Effector CD4-positive, alpha-beta T cell (primary cell): ENCODE measurements at places on chromosomes 2 and 18.

DNA sequence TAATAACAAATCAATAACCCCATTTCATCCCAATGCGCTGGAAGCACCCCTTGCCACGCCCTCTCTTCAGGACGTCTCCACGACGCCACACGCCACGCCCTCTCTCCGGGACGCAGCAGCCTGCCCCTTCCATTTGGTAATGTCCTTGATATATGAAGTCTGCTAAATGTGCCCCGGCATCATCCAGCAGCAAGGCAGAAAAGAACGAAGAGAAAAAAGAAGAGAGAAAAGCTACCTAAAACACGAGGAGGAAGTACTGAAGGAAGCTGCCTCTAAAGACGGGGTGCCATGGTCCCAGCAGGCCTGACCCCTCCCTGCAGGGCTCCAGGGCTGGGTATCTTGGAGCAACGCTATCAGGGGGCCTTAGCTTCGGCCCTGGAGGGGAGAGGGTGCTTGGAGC is 41.8 kb downstream of the CNGA3 start:
- DNase-seq = no peak

GRCh38 chr2:141728886-141729285 is 401.9 kb downstream of the LRP1B start:
- DNase-seq = no peak

GRCh38 chr2:29042561-29043075 is 31.7 kb downstream of the PCARE start:
- DNase-seq = no peak

DNA sequence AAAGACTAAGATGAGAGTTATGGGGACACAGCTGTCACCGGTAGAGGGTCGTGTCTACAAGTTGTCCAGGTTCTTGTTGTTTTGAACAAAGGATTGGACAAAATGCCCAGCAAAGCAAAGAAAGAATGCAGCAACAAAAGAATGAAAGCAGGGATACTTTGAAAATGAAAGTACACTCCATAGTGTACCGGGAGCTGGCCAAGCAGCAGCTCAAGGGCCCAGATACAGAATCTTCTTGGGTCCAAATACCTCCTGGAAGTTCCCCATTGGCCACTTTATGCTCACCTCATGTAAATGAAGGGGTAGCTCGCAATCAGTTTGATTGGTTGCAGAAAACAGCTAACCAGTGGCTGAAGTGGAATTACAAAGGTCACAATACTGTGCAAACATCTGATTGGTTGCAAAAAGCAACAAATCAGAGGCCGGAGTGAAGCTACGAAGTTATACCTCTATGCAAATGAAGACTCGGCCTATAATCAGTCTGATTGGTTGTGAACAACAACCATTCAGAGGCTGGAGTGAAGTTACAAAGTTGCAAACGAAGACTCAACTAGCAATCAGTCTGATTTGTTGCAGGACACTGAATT is 474.9 kb upstream of the TMEFF2 start:
- DNase-seq = no peak

DNA sequence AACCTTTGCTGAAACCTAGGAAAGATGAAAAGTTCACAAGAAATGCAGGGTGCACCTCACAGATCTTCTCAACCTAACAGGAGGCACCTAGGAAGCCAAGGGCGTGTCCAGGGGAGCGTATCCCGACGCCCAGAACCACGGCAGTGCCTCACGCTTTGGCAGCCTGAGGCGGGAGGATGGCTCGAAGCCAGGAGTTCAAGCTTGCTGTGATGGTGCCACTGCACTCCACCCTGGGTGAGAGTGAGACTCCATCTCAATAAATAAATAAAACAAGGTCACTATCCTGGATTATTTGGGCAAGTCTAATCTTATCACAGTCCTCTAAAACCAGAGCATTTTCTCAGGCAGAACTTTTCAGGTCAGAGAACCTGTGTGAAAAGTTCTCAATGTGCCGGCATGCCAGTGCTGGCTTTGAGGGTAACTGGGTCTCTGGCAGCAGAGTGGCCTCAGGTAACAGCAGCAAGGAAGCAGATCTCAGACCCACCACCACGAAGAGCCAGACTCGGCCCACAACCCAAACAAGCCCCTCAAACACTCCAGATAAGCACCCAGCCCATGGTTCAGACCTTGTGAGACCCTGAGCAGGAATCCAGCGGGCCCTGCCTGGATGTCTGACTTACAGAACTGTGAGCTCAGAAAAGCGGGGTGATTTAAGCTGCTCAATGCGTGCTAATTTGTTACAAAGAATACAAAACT is 11.7 kb downstream of the HSBP1L1 start:
- DNase-seq = no peak

DNA sequence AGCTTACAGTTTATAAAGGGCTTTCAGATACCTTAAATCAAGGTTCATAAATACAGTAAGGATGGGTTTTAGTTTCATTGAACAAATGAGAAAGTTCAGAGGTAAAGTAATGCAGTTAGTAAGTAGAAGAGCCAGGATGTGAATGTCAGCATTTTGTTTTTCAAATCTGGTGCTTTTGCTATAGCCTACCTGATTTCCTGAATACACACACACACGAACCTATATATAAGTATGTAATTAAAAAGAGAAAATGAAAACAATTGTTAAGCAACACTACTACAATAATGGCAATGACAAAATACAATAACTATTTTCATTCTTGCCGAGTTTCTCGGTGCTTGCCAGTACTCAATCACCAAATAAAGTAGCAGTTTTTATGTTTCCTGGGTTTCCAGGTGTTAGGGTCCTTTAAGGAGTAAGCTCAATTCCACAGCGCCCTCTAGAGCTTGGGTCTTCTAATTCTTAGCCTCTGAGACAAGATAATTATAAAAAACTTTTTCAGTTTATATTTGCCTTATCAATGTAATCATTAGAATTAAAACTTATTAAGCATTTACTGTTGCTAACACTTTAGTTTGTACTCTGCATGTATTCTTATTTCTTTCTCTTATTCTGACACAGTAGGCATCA is 512.9 kb upstream of the ACVR2A start:
- peak; percentile 40 for DNase-seq
